ENCODE measurements at places on chromosomes 12 and 14. TPM values are rescaled to one million over a fixed set of nuclear protein-coding genes. Genes with fewer than 3 reads are reported as not detected.

NEUROD4 gene
- not detected for total RNA-seq

- DNase-seq, result no peak
Measured at GRCh38 chr12:105036937-105037649, 47.2 kb downstream of the ALDH1L2 start.

IPO8 gene
- total RNA-seq, result 27.6 TPM

BCAT1 gene
- total RNA-seq, result 2.7 TPM

KRT71 gene
- total RNA-seq, result not detected

GPD1 gene
- 18.2 TPM for total RNA-seq

PEX5 gene
- total RNA-seq, result 29.6 TPM

- DNase-seq, result no peak
Measured at GRCh38 chr14:70152704-70153103, 36.0 kb downstream of the SLC8A3 start.

GON7 gene
- 11.8 TPM for total RNA-seq

PTGER2 gene
- 0.11 TPM for total RNA-seq

DNA sequence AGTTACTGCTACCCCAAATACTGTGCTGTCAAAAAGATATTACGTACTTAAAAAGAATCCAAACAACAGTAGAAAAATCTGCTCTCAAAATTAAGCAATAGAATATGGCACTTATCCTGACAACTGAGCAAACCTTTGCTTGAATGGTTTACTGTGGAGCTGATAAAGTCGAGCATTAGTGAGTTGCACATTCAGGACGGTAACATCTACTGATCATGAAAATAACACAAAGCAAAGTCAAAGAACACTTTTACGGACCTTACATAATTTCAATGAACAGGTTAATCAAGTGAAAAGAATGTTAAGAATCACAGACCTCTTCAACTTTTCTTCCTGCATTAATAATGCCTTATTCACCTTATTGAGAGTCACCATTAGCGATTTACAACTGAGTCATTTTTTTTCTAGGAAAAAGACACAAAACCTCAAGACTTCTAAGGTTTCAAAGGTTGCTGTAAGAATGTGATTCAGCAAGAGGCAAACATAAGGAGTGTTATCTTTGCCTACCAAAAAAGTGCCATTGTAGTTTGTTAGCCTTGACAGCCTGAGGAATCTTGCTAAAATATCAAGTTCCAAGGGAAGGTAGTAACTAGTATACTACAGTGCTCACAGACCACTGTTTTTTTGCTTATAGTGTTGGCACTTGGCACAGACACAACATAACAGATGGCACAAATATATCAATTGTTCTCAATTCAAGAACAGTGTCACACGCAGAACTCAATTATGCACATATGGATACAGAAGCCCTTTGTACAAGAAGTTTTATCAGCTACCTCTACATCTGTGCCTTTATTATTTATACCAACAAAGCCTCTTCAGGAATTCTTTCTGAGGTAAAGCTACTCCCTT is 334.2 kb upstream of the RPL10L start:
- DNase-seq, result no peak
